Activated T-helper 2 cell treated with anti-CD3 and anti-CD28 coated beads, Interferon-gamma antibody, Interleukin-2, Interleukin-4, amounts not matched to agents 10 μg/mL and 5 μg/mL and 100 μg/mL, durations not matched to agents 14 hours and 24 hours and 36 hours (primary cell): ENCODE measurements at places on chromosomes 4 and X. TPM values are rescaled to one million over a fixed set of nuclear protein-coding genes. Genes with fewer than 3 reads are reported as not detected.

GAGE12E gene
- total RNA-seq: not detected in 2 replicates

P2RY10 gene
- 55.6 and 65.7 TPM in 2 replicates for total RNA-seq

MFSD8 gene
- total RNA-seq: 18.7 and 20.2 TPM in 2 replicates

CSAG3 gene
- not detected in 2 replicates for total RNA-seq

MXD4 gene
- total RNA-seq: 7.9 and 8.9 TPM in 2 replicates

CLNK gene
- 0.89 and 1.3 TPM in 2 replicates for total RNA-seq

SATL1 gene
- not detected in 2 replicates for total RNA-seq

WDR17 gene
- total RNA-seq: 1.0 and 1.4 TPM in 2 replicates

UGT2A1 gene
- total RNA-seq: not detected in 2 replicates

GAGE1 gene
- total RNA-seq: not detected in 2 replicates

CT55 gene
- total RNA-seq: not detected in 2 replicates

PDE5A gene
- 0.25 and 0.32 TPM in 2 replicates for total RNA-seq

TCEAL5 gene
- not detected in 2 replicates for total RNA-seq

PABPC1L2B gene
- not detected in 2 replicates for total RNA-seq

ZCCHC18 gene
- 0.39 and 0.69 TPM in 2 replicates for total RNA-seq

MAOA gene
- total RNA-seq: 202 and 207 TPM in 2 replicates

PRRG3 gene
- total RNA-seq: not detected in 2 replicates

CLCN4 gene
- total RNA-seq: 0.14 and 0.16 TPM in 2 replicates
